IMR-90 (cell line): ENCODE measurements at places on chromosomes 6 and 20. TPM values are rescaled to one million over a fixed set of nuclear protein-coding genes. Genes with fewer than 3 reads are reported as not detected.
A peak's percentile ranks its signal among the peaks of the same experiment; 100 is the strongest.

Gene AURKA
- total RNA-seq, result 83.3 and 88.0 TPM in 2 replicates

DNA sequence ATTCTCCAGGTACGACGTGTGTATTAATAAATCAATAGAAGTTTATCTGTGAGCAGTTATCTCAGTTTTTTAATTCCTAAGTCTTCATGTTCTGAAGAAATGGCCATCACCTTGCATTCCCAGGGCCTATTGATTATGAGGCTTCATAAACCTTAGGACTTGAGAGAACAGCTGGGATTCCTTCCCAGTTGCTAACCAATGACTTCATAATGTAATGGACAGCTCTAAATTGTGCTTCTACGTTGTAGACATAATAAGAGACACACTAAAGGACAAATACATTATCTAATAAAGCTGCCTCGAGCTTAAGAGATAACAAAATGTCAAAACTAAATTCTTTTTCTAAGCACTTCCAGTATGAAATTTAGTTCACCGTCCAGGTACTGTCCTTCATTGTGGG lies 30.6 kb downstream of the TSHZ2 start:
- H3K27ac ChIP-seq, result no peak overlapping the region
- no peaks in the 10 kb centered on the region for H3K36me3 ChIP-seq
- H3K27me3 ChIP-seq, result no peaks in the 10 kb centered on the region
- no peak for DNase-seq
- H3K4me3 ChIP-seq, result no peak overlapping the region

DNA sequence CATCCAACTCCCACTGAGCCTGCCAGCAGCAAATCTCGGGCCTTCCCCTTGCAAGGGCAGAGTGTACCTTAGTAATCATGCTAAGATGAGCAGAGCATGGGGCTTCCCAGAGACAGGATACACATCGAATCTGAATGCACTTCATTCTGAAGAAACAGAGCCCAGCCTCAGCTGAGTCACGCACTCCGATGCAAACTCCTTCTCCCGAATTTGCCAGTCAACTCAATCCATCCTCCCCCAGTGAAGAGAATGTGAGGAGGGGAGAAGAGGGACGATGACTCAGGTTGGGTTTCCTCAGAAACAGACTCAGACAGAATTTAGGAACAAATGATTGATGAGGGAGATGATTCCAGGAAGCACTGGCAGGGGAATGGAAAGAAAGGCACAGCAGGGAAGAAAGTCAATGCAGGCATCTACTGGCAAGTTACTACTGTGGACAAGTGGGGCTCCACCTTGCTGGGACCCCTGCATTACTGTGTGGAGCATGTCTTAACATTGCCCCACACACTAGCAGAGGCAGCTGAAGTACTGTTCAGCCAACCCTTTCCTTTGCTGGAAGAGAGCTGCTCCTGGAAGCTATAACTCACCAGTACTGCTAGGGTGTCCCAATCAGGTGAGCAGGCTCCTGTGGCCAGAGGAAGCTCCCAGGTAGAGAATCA lies 251.6 kb downstream of the ADGB start:
- H3K36me3 ChIP-seq, result no peaks in the 10 kb centered on the region
- no peak overlapping the region for H3K4me3 ChIP-seq
- peaks cover 9% of the 10 kb centered on the region for H3K4me1 ChIP-seq

DNA sequence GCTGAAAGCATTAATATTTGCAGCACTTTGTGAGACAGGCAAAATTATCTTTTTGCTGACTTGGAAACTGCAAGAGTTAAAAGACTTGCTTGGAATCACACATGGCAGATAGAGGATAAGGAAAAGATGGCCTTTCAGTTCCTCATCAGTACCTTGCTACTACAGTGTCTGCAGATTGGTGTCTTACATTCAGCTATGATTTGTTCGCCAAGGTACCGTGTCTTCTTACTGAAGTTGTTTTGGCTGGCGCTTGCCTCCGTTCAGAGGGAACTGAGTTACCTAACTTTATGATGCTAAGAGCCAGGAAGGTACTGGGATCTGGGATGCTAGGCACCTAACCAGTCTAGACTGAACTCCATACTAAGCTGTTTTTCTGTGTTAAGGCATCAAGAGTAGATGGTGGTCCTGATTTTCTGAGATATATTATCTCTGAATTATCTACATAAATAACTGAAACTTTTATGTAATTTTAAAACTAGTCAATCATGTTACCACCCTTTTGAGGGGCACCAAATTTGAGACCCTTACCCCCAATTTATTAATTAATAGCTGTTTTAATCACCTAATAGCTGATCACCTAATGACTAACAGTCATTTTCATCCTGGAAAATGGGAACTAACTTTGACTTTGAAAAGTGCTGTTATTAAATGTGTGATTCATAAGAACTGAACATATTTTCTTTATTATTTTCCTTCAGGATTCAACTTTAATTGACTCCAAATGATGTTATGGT lies 2.5 kb downstream of the WTAP start:
- peak overlapping the region; percentile 12; the same call in 1 of the 2 replicates for H3K27ac ChIP-seq
- H3K4me1 ChIP-seq, result peaks cover 3% of the 10 kb centered on the region; the same call in 1 of the 2 replicates
- no peaks in the 10 kb centered on the region for H3K27me3 ChIP-seq

DNA sequence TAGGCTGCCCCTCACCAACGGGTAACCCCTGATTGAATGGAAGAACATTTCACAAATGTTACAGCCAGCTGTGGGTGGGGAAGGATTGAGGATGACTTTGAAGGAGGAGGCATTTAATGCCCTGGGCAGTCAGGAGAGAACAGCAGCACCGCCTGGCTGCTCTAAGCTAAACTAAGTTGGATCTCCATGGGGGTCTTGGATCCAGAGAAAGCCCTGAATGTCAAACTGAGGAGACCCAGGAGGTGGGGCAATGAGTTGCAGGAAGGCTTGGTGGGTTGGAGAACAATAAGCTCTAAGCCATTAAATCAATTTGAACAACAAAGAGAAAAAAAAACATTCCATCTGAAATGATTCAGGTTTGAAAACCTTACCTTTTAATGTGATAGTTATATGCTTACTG lies 35.4 kb downstream of the TMX4 start:
- H3K4me3 ChIP-seq, result no peak overlapping the region
- peaks cover 5% of the 10 kb centered on the region; the same call in 1 of the 2 replicates for H3K36me3 ChIP-seq
- no peaks in the 10 kb centered on the region for H3K27me3 ChIP-seq
